ENCODE measurements at places on chromosomes 5 and 9.

DNA sequence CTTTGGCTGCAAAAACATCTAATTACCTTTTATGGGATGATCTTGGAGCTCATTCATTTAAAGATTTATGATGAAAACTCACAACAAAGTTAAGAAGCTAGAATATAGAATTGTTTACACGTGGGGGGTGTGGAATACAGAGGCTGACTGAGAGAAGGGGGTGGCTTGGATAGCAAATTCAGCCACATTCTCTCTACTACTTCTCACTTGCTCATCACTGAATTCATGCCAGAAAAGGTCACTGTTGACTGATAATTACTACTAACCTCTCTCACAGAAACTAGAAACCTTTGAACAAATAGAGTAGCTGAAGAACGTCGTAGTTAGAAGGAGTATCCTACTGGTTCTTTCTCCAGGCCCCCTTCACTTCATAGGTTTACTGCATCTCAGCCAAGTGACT is 808.2 kb downstream of the BRINP1 start:
- DNase-seq = no peak

DNA sequence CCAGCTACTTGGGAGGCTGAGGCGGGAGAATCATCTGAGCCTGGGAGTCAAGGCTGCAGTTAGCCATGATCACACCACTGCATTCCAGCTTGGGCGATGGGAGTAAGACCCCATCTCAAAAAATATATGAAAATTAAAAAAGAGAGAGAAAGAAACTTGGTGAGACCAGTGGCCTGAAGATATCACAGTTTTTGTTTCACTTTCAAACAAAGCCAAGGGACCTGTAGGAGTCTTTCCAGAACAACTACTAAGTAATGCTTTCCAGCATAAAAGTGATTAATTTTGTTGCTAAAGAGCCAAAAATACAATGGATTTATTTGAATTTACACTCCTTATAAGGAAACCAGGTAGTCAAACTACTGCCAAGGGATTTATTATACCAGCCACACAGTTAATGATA is 23.5 kb downstream of the GKAP1 start:
- DNase-seq = no peak

- no peak for DNase-seq
Observed at GRCh38 chr5:107893642-107894041, 222.9 kb upstream of the EFNA5 start.

- no peak for DNase-seq
Observed at GRCh38 chr9:35079041-35079425, 709 bp downstream of the FANCG start.

GRCh38 chr5:74094782-74095108 is 468.7 kb downstream of the ARHGEF28 start:
- DNase-seq = no peak

- no peak for DNase-seq
Observed at GRCh38 chr5:68405784-68406743, 190.5 kb downstream of the PIK3R1 start.

GRCh38 chr9:77518688-77519087 is 129.4 kb downstream of the GNA14 start:
- no peak for DNase-seq

GRCh38 chr5:1240496-1241260 is 15.5 kb downstream of the SLC6A18 start:
- DNase-seq = no peak

DNA sequence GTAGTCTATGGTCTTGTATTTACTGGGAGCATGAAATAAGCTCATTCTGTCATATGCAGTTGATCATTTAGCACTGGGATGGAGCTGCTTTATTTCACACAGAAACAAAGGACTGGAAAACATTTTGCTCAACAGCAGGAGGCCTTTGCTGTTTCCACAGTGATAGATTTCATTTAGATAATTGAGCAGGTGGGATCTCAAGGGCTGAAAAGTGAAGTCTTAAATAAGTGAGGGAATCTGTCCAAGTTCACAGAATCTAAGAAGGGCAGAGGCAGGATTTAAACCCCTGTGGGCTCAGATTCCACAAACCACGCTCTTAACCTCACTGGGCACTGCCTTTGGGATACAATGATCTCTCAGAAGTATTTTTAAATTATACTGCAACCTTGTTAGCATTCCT is 47.8 kb downstream of the PRLR start:
- DNase-seq = no peak

DNA sequence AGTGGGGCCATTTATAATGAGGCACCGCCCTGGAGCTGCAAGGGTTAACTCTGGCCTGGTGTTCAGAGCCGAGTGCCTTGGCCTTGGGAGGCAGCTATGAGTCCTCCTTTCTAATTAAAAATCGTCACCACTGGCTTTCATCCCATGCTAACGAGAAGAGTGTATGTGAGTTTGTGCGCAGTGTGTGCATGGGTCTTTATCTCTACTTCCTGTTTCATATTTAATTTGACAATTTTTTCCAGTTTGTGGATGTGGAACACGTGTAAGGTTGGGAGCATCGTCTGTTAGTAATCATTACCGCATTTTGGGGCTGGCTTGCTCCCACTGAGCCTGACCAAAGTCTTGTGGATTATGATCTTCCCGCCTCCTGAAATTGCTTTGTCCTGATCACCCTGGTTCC is 76.4 kb downstream of the NDFIP1 start:
- DNase-seq = no peak

GRCh38 chr5:80592761-80593160 is 22.7 kb upstream of the ANKRD34B start:
- no peak for DNase-seq

- no peak for DNase-seq
Observed at GRCh38 chr9:109813829-109814228, 33.8 kb downstream of the PALM2AKAP2 start.

- no peak for DNase-seq
Observed at GRCh38 chr5:35876454-35876853, 19.8 kb downstream of the IL7R start.
